ENCODE measurements at places on chromosomes 7 and 10. TPM values are rescaled to one million over a fixed set of nuclear protein-coding genes. Genes with fewer than 3 reads are reported as not detected.

The ZNF786 gene
- total RNA-seq: 5.3 TPM

The GRM3 gene
- total RNA-seq: not detected

The HECTD2 gene
- total RNA-seq: 9.1 TPM

The TMEM130 gene
- 0.30 TPM for total RNA-seq

The MICALL2 gene
- total RNA-seq: 31.0 TPM

The CSGALNACT2 gene
- total RNA-seq: 20.5 TPM

The NPY4R gene
- 2.1 TPM for total RNA-seq

The ZNF3 gene
- total RNA-seq: 26.4 TPM

The CCDC172 gene
- total RNA-seq: not detected

The MYH16 gene
- total RNA-seq: under 0.01 TPM

The AKR1C8 gene
- not detected for total RNA-seq

The PLAC9 gene
- 2.6 TPM for total RNA-seq

The NPC1L1 gene
- not detected for total RNA-seq

The PHKG1 gene
- 0.46 TPM for total RNA-seq

The RSPH10B gene
- total RNA-seq: 0.89 TPM

The CLEC2L gene
- not detected for total RNA-seq

The LLCFC1 gene
- not detected for total RNA-seq

The DLX6 gene
- not detected for total RNA-seq

The OR2A5 gene
- total RNA-seq: not detected
